ENCODE measurements at places on chromosomes 13 and 19.

DNA sequence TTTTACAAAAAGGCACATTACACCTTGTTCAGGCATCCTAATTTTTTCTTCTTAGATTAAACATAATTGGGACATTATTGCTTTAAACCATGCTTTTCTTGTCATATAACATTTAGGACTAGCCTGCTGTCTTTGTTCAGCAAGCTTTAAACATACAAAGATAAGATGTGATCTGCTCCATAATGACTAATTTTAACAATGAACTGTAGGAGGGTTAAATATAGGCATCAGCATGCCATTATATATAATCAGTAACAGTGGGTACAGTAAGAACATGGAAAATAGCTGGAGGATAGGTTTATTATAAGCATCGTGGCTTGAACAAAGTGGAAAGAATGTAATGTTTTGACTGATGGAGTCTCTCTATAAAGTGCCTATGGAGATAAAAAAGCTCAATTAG lies 661.7 kb downstream of the SLITRK6 start:
- DNase-seq, result no peak

- DNase-seq, result no peak
Observed at GRCh38 chr19:12969292-12969988, at the start of gene DAND5. DAND5 (plus strand) TSS chr19:12969576; CDS start chr19:12969661, 85 bp downstream.

- no peak for DNase-seq
Observed at GRCh38 chr19:14470031-14470876, 4.9 kb downstream of the PTGER1 start.

- no peak for DNase-seq
Observed at GRCh38 chr13:73861136-73861535, 273.1 kb downstream of the KLF12 start.

- DNase-seq, result no peak
Observed at GRCh38 chr19:46670813-46671212, 9.8 kb upstream of the DACT3 start.

DNA sequence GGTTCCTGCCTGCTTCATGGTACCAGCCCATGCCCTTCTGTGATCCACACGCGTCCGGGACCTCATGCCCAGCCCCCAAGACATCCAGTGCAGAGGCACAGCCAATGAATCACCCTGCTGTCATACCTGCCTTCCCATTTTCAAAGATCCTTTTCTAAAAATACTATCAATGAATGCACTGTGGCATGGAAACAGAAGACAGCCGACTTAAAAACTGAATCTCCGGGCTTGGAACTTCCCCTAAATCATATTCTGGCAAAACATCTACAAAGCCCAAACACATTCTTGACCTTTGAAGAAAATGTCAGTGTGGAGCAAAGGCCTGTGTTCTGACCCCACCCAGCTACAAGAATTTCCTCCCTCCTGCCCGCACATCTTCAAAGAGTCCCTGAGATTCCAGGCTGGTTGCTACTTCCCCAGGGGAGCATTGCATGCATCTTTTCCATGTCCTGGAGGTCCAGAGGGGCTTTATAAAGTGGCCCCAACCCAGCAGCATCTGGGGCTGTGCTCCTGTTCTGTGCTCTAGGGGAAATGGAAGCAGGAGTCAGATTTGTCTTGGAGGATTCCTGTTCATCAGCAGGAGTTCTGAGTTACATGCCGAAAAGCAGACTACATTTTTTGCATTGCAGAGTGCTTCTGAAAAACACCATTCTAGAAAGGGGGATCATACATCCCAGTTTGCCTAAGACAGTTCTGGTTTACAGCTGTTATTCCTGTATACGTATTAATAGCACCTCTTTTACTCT lies 135.2 kb downstream of the USP12 start:
- DNase-seq, result no peak

- DNase-seq, result no peak
Observed at GRCh38 chr13:102198418-102199311, 203.2 kb downstream of the FGF14 start.

- DNase-seq, result no peak
Observed at GRCh38 chr19:3669082-3669946, 31.0 kb downstream of the PIP5K1C start.

- no peak for DNase-seq
Observed at GRCh38 chr13:106415442-106415841, 120.0 kb downstream of the EFNB2 start.

- no peak for DNase-seq
Observed at GRCh38 chr13:106533101-106533942, 2.1 kb downstream of the EFNB2 start.

DNA sequence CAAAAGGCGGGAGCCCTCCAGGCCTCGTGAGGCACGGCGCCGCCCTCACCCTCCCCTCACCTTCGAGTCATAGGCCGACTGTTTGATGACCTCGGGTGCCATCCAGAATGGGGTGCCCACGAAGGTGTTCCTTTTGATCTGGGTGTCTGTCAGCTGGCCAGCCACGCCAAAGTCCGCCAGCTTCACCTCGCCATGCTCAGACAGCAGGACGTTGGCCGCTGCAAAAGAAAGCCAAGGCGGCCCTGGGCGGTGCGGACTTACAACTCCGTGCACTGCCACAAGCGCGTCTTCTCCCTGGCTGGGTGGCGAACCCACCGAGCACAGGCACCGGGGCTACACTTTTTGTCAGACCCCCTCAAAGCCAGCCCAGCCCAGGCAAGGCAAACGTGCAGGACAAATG lies 102.1 kb downstream of the STK24 start:
- DNase-seq, result no peak

- no peak for DNase-seq
Observed at GRCh38 chr19:30629086-30629485, 256.9 kb downstream of the ZNF536 start.

GRCh38 chr13:94269557-94269956 lies 209.9 kb downstream of the DCT start:
- DNase-seq, result no peak

- no peak for DNase-seq
Observed at GRCh38 chr13:96546463-96546862, 447.8 kb downstream of the OXGR1 start.

- no peak for DNase-seq
Observed at GRCh38 chr13:97117388-97117910, 104.7 kb upstream of the MBNL2 start.

GRCh38 chr19:13060964-13061927 lies 41.4 kb downstream of the LYL1 start:
- DNase-seq, result peak; percentile 66

GRCh38 chr19:52507266-52507665 lies 20.2 kb upstream of the ZNF808 start:
- DNase-seq, result no peak

- no peak for DNase-seq
Observed at GRCh38 chr13:40671956-40672764, 5.7 kb upstream of the FOXO1 start.

DNA sequence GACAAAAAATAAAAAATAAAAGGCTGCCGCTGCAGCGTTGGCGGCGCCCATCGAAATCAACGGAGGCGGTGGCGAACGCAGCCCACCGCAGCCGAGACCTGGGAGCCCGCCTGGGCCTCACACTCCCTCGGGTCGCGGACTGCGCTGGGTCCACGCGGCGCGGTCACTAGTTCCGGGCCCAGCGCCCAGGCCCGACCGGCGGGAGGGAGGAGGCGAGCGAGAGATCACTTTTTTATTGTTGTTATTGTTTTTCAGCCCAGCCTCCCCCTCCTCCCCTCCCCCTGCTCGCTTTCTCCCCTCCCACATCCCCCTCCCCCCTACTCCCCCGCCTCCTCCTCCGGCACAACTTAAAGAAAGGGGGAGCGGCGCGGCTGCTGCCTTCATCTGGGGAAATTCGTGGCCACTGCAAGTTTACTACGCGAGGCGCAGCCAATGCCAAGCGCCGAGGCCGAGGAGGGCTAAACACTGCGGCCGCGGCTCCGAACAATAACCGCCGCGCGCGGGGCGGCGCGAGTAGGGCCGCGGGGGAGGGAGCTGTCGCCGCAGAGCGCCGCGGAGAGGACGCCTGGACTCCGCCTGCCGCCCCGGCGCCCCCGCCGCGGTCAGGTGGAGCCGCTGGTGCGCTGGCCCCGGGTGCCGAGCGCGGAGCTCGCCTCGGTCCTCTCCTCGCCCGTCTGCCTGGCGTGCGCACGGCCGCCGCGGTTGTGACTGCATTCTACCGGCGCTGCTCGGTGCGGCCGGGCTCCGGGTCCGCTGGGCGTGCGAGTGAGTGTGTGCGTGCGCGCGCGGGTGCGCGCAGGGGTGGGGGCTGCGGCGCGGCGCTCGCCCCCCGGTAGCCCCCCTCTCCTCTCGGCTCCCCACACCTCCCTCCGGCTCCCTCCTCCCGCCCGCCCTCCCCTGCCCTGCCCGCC lies 505 bp upstream of the ZIC2 start:
- DNase-seq, result no peak

DNA sequence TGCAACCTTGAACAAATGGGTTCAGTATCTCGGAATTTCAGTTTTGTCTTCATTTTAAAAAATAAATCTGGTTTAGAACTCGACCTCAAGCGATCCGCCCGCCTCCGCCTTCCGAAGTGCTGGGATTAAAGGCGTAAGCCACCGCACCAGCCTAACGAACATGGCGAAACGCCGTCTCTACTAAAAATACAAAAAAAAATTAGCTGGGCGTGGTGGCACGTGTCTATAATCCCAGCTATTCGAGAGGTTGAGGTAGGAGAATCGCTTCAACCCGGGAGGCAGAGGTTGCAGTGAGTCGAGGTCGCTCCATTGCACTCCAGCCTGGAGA lies 571 bp downstream of the ZNF302 start:
- DNase-seq, result no peak

GRCh38 chr19:18637673-18638630 lies 1.1 kb downstream of the KLHL26 start:
- no peak for DNase-seq

GRCh38 chr19:49749771-49750170 lies 13.3 kb downstream of the TSKS start:
- DNase-seq, result no peak

GRCh38 chr13:19713186-19713965 lies 69.4 kb downstream of the PSPC1 start:
- DNase-seq, result no peak

- DNase-seq, result no peak
Observed at GRCh38 chr13:73693215-73693614, 441.0 kb downstream of the KLF12 start.

DNA sequence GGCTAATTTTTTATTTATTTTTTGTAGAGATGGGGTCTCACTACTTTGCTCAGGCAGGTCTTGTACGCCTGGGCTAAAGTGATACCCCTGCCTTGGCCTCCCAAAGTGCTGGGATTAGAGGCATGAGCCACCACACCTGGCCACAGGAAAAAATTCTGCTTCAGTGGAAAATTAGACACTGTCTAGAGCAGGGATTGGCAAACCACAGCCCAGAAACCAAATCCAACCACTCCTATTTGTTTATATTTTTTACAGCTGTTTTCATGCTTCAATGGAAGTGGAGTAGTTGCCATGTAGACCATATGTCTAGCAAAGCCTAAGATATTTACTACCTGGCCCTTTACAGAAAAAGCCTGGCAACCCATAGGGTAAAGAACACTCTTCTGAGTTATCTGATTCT lies 123.7 kb upstream of the MRI1 start:
- DNase-seq, result no peak

- DNase-seq, result no peak
Observed at GRCh38 chr13:40158218-40158617, 502.8 kb downstream of the COG6 start.

GRCh38 chr13:102212729-102213128 lies 189.1 kb downstream of the FGF14 start:
- DNase-seq, result no peak

GRCh38 chr13:28622286-28622685 lies 36.6 kb upstream of the POMP start:
- DNase-seq, result no peak

DNA sequence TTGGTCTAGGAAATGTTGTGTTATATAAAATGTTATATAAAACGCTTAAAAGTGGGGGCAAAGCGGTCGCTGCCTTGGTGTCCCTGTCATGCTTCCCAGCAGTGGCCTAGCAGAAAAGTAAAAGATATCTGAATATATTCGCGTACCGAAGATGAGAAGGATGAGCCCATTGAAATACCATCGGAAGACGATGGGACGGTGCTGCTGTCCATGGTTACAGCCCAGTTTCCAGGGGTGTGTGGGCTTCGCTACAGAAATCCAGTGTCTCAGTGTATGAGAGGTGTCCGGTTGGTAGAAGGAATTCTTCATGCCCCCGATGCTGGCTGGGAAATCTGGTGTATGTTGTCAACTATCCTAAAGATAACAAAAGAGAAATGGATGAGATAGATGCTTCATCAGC lies 110.9 kb upstream of the DIAPH3 start:
- DNase-seq, result no peak

DNA sequence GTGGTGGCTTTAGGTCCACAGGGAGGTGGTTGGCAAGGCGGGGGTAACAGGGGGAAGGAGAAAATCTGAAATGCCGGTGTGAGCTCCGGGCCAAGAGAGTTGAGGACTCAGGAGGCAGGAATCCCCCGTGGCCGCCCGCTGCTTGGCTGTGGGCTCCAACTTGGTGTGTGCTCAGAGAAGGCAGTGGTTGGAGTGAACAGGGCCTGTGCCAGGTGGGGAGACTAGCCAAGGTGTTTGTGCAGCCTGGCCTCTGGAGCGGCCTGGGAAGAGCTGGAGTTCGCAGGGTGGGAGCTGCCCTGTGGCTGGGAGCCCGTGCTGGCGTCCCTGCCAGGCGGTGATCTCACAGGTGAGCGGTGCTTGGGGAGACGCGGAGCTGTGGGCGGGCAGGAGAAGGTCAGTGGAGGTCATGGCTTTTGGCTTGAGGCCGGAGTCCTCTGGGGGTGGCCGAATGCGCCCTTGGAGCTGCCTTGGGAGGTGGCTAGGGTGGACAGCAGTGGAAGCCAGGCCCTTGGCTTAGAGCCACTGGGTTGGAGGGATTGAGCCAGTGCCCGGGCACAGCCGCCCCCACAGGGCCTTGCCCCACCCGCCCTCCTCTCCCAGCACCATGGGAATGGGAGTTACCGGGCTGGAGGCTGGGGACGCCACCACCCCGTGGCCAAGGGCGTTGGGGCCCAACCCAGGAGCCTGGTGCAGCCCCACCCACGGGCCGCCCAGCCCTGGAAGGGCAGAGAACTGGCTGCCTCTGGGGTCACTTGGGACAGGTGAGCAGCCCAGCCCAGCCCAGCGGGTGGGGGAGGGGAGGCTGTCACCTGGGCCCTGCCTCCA lies 7.1 kb upstream of the CIRBP start:
- DNase-seq, result no peak

GRCh38 chr13:98280176-98280510 lies 103.1 kb upstream of the RNF113B start:
- DNase-seq, result no peak

GRCh38 chr13:107284173-107284572 lies 716.2 kb upstream of the ARGLU1 start:
- no peak for DNase-seq

- DNase-seq, result peak; percentile 49
Observed at GRCh38 chr19:3573858-3574637, 1.3 kb downstream of the HMG20B start.

DNA sequence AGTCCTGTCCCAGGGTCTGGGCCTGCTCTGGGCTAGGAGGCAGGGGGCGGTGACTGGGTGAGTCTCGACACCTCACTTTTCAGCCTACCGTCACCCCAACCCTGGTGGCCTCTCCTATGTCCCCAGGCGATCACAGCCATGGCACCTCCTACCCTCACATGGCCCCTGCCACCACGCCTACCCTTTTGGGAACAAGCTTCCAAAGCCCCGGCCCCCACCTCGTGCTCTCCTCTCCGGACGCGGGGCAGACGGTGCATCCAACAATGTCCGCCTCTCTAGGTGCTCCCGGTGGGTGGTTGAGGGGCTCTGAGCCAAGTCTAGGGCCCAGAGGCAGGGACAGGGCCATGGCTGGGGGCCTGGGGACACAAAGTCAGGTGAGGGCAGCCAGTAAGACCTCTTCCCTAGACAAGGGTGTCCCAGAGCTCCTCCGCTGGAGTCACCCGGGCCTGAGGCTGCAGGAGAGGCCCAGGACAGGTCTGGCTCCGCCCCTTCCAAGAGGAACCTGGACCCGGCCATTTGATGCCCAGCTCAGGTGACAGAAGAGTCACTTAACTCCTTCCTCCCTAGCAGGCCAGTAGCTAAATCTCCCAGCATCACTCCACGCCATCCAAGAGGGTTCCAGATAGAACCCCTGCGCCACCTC lies at the start of gene SYNE4:
Gene SYNE4 (minus strand): TSS at position 478 of the 643 bp plus-strand sequence. CDS start 132 bp downstream, at position 346.
- no peak for DNase-seq

All from stimulated activated CD8-positive, alpha-beta memory T cell treated with anti-CD3 and anti-CD28 coated beads, Interleukin-15, amount 100 ng/mL, for 1 hour (primary cell).